ENCODE measurements at places on chromosomes 1 and 21. TPM values are rescaled to one million over a fixed set of nuclear protein-coding genes. Genes with fewer than 3 reads are reported as not detected.

GRCh38 chr1:42324398-42325013, 10.5 kb downstream of the FOXJ3 start:
- no peak overlapping the region for H3K27ac ChIP-seq
- H3K4me1 ChIP-seq: peaks cover 23% of the 10 kb centered on the region
- H3K4me3 ChIP-seq: no peak overlapping the region
- no peaks in the 10 kb centered on the region for H3K27me3 ChIP-seq
- no peak for DNase-seq
- no peaks in the 10 kb centered on the region for H3K36me3 ChIP-seq

- no peaks in the 10 kb centered on the region for H3K36me3 ChIP-seq
- peak; percentile 36 for DNase-seq
- no peaks in the 10 kb centered on the region for H3K27me3 ChIP-seq
- no peak overlapping the region for H3K4me3 ChIP-seq
- H3K27ac ChIP-seq: no peak overlapping the region
Observed at GRCh38 chr21:34282223-34282622, 81.6 kb upstream of the KCNE2 start.

DNA sequence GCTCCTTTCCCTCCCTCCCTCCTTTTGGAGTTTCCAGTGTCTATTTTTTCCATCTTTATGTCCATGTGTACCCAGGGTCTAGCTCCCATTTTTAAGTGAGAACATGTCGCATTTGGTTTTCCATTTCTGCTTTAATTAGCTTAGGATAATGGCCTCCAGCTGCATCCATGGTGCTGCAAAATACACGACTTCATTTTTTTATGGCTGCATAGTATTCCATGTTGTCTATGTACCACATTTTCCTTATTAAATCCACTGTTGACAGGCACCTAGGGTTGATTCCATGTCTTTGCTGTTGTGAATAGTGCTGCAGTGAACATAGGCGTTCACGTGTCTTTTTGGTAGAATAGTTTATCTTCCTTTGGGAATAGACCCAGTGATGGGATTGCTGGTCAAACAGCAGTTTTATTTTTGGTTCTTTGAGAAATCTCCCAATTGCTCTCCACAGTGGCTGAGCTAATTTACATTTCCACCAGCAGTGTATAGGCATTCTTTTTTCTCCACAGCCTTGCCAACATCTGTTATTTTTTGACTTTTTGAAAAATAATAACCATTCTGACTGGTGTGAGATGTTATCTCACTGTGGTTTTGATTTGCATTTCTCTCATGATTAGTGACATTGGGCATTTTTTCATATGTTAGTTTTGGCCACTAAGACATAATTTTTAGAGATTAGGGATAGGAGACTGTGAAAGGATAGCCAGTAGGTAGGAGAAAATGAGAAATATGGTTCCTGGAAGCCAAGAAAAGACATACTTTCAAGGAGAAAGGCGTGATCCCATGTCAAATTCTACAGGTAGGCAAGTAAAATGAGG, 50.4 kb downstream of the ADAMTS1 start:
- H3K36me3 ChIP-seq: no peaks in the 10 kb centered on the region
- peaks cover 19% of the 10 kb centered on the region for H3K4me1 ChIP-seq
- H3K27me3 ChIP-seq: no peaks in the 10 kb centered on the region
- H3K27ac ChIP-seq: no peak overlapping the region
- H3K4me3 ChIP-seq: no peak overlapping the region

DNA sequence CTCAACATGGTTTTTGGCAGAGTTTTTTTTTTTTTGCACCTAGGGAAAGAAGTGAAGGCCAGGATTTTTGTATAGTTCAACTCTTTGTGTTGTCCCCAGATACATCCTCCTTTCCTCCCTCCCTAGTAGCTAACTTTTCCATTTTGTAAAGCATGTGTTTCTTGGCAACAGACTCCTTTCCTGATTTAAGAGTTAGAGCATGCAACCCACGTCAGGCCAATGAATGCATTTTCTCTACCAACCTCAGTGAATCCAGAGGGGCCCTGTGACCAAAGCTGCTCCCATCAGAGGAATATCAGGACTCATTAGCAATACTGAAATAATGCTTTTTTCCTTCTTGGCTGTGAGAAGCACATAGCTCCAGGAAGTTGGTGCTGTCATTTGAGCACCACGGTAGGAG, 287.2 kb downstream of the LMO4 start:
- no peak overlapping the region for H3K27ac ChIP-seq
- H3K27me3 ChIP-seq: no peaks in the 10 kb centered on the region
- H3K4me3 ChIP-seq: no peak overlapping the region
- no peaks in the 10 kb centered on the region for H3K36me3 ChIP-seq

DNA sequence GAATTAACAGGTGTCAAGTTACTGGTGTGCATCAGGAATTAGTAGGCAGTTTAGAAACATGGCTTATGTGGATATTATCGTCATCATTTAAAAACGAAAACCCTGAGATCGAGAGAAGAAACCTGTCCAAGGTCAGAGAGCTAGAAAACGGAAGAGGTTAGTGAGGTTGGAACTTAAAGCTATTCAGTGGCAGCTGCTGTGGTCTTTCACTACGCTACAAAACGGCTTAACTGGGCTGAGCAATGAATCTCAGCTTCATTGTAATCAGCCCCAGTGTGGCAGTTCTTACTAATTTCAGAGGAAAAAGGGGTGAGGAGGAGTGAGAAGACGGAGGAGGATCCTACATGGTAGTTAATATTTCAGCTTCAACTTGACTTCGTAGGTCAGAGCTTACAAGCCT, 77.9 kb downstream of the DAB1 start:
- H3K27ac ChIP-seq: no peak overlapping the region
- H3K36me3 ChIP-seq: no peaks in the 10 kb centered on the region
- no peak for DNase-seq

DNA sequence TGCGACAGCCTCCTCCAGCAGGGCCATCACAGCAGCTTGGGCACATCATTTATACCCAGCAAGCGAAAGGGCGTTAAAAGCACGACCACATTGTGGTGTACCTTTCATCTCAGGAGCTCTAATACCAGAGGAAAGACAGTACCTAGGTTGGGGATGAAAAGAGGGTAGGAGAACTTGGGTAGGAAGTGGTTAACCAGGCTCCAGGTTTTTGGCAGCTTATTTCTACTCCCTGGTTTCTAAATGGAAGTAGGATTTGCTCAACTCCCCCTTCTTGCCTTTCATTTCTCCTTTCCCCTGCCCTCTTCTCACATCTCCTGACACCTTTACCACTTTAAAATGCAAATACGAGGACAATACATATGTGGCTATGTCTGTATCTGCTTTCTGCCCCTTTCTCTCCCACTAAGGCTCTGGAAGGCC, 30.2 kb downstream of the FAM177B start:
- no peak overlapping the region for H3K4me3 ChIP-seq
- H3K27me3 ChIP-seq: no peaks in the 10 kb centered on the region
- DNase-seq: no peak
- no peaks in the 10 kb centered on the region for H3K36me3 ChIP-seq
- peaks cover 10% of the 10 kb centered on the region for H3K4me1 ChIP-seq

- H3K4me3 ChIP-seq: no peak overlapping the region
- no peak for DNase-seq
- H3K4me1 ChIP-seq: no peaks in the 10 kb centered on the region
- H3K36me3 ChIP-seq: no peaks in the 10 kb centered on the region
- H3K27me3 ChIP-seq: no peaks in the 10 kb centered on the region
Observed at GRCh38 chr1:170590921-170591705, 59.1 kb downstream of the GORAB start.

- peaks cover 75% of the 10 kb centered on the region for H3K36me3 ChIP-seq
- no peak overlapping the region for H3K27ac ChIP-seq
- no peaks in the 10 kb centered on the region for H3K27me3 ChIP-seq
- H3K4me3 ChIP-seq: no peak overlapping the region
- DNase-seq: peak; percentile 16
Observed at GRCh38 chr1:109065137-109065536, 10.7 kb downstream of the TAF13 start.

GRCh38 chr21:14545906-14546480, at the start of gene SAMSN1:
Gene SAMSN1, minus strand, starts transcription at chr21:14546315. Its CDS starts 54 bp downstream, at chr21:14546261.
- H3K4me1 ChIP-seq: no peaks in the 10 kb centered on the region
- H3K4me3 ChIP-seq: no peak within 1 kb of the TSS
- H3K36me3 ChIP-seq: no peaks in the 10 kb centered on the region
- no peak within 1 kb of the TSS for H3K27ac ChIP-seq

DNA sequence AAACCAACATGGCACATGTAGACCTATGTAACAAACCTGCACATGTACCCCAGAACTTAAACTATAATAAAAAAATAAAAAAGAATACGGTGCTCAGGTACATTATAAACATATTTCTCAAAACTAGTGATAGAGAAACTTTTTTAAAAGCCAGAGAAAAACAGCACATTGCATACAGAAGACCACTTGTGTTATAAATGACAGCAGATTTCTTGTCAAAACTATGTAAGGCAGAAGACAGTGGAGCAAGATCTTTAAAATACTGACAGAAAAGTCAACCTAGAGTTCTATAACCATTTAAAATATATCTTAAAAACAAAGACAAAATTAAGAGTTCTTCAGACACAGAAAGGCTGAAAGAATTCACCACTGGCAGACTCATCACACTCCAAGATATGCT, 144.7 kb downstream of the NEGR1 start:
- H3K4me3 ChIP-seq: no peak overlapping the region
- H3K27ac ChIP-seq: no peak overlapping the region
- H3K27me3 ChIP-seq: no peaks in the 10 kb centered on the region
- no peaks in the 10 kb centered on the region for H3K4me1 ChIP-seq
- no peak for DNase-seq

DNA sequence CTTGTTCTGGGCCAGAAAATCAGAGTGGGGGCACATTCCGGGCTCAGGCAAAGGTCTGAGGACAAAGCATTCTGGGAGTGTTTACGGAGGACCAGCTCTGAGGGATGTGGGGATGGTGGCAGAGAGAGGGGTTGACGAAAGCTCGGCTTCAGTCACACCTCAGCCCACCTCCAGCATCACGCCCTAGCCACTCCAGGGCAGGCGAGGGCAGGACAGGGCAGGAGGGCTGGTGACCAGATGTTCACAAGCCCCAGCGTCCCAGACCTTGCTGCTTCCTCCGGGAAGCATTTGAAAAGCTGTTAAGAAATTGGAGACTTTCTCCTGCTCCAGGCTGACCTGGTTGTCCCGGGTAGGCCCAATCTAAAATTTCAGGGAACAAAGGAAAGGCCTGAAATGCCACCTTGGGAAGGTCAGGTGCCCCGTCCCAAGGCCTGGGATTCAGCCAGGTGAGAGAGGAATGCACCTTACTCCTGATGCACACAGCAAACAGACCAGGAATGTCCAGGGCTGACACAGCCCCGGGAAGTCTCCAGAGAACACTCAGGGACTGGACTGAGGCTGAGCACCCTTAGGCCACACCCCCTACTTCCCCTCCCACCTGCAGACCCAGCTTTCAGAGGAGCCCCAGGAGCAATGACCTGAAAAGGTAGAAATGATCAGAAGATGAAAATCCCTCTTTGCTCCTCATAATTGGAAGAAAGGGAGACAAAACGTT, 71.9 kb upstream of the KLHDC7A start:
- DNase-seq: no peak
- H3K4me1 ChIP-seq: no peaks in the 10 kb centered on the region
- H3K4me3 ChIP-seq: no peak overlapping the region
- H3K27ac ChIP-seq: no peak overlapping the region
- no peaks in the 10 kb centered on the region for H3K36me3 ChIP-seq
- H3K27me3 ChIP-seq: no peaks in the 10 kb centered on the region

DNA sequence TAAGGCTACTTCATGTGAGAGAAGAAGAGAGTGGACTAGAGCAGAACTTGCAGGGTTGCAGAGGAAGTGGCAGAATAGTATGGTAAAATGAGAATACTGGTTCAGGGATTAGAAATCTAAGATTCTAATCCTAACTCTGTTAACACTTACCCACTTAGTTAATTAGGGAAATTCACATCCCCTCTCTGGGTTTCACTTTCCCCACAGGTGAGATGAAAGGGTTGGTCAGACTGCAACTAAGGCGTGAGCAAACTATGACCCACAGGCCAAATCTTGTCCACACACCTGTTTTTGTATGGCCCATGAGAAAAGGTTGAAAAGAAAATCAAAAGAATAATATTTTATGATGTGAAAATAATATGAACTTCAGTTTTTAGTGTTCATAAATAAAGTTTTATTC, 117.5 kb downstream of the MACF1 start:
- peaks cover 87% of the 10 kb centered on the region for H3K36me3 ChIP-seq
- DNase-seq: no peak
- no peak overlapping the region for H3K4me3 ChIP-seq
- no peaks in the 10 kb centered on the region for H3K27me3 ChIP-seq

GRCh38 chr1:196896355-196896754, 8.5 kb downstream of the CFHR4 start:
- H3K27me3 ChIP-seq: no peaks in the 10 kb centered on the region
- H3K4me1 ChIP-seq: no peaks in the 10 kb centered on the region
- H3K36me3 ChIP-seq: no peaks in the 10 kb centered on the region
- H3K4me3 ChIP-seq: no peak overlapping the region

DNA sequence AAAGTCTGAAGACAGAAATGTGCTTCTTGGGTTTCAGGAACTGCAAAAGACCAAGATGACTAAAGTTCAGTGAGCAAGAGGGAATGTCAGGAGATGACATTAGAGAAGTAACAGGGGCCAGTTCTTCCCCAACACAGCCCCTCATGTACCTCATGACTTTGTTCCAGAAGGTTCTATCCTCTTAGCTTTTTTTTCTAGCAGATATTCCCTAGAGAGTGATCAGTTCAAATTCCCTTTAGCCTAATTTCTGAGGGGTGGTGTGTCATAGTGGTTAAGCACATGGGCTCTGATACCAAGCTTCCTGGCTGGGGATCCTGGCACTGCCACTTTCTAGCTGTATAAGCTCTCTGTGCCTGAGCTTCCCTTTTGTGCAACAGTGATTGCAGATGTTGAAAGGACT, 108.0 kb downstream of the LBR start:
- H3K4me3 ChIP-seq: no peak overlapping the region
- no peaks in the 10 kb centered on the region for H3K4me1 ChIP-seq
- no peaks in the 10 kb centered on the region for H3K27me3 ChIP-seq
- H3K27ac ChIP-seq: no peak overlapping the region
- DNase-seq: no peak

The FAM3B gene
- total RNA-seq: not detected

The PLA2G5 gene
- not detected for total RNA-seq

The B3GALT2 gene
- total RNA-seq: 1.8 TPM

The SLC9C2 gene
- not detected for total RNA-seq

The MSH4 gene
- not detected for total RNA-seq

The SYNC gene
- 209 TPM for total RNA-seq

The AURKAIP1 gene
- 360 TPM for total RNA-seq

The ZNF678 gene
- 7.6 TPM for total RNA-seq

The DONSON gene
- total RNA-seq: 46.9 TPM
